ENCODE measurements at places on chromosomes 3 and 15.

GRCh38 chr3:124097362-124098131 is 105.6 kb upstream of the ROPN1 start:
- DNase-seq: no peak

GRCh38 chr3:63896332-63897030 is 15.7 kb downstream of the SCAANT1 start:
- no peak for DNase-seq

- no peak for DNase-seq
Observed at GRCh38 chr15:69677403-69677802, 224.8 kb downstream of the RPLP1 start.

DNA sequence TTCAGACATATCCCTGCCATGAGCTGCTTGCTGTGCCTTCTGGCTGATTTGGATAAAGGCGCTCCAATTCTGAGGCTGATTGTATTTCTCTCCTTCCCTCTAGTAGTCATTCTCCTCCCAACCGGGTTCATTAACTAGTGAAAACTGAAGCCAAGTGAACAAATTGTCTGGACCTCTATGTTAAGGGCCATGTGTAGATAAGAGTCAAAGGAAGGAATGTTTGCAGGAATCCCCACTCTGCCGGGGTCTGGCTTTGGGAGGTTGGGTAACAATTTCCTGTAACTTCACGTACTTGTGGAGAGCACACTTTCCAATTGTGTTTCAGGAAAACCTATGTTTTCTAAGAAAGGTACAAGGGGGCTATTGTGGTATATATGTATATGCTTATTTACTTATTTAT is 38.2 kb upstream of the SUCLG2 start:
- no peak for DNase-seq

DNA sequence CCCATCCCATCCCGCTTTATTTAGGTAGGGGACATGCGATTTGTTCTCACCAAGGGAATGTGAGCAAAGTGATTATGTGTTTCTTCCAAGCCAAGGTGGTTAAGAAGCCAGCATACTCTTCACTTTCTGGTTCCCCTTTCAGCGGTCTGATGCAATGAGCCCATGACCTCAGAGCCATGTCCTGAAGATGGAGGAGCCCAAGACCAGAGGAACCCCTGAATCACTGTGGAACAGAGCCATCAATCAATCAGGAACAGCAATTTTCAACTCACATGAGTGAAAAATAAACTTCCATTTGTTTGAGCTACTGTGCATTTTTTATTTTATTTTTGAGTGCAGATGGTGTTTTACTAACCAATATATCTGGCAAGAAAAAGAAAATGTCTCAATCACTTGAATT is 10.8 kb downstream of the THRB start:
- DNase-seq: peak; percentile 37
